ENCODE measurements at places on chromosomes 5 and 9.
A peak's percentile ranks its signal among the peaks of the same experiment; 100 is the strongest.

DNA sequence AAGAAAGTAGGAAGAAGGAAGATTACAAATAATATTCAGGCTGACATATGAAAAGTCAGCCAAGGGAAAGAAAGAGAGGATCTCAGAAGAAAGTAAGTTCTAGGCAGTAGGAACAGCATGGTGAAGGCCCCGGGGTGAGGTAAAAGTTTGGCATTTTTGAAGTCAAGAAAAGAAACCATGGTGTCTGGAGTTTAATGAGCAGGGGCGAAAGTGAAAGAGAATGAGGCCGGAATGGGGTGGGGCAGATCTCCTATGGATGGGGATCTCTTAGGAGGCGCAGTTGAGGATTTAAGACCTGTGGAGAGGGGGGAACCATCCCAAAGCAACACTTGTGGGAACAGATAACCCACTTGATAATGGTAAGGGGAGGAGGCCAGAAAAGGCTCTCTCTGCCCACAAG, 42.3 kb upstream of the SMAD5 start:
- no peak for DNase-seq

DNA sequence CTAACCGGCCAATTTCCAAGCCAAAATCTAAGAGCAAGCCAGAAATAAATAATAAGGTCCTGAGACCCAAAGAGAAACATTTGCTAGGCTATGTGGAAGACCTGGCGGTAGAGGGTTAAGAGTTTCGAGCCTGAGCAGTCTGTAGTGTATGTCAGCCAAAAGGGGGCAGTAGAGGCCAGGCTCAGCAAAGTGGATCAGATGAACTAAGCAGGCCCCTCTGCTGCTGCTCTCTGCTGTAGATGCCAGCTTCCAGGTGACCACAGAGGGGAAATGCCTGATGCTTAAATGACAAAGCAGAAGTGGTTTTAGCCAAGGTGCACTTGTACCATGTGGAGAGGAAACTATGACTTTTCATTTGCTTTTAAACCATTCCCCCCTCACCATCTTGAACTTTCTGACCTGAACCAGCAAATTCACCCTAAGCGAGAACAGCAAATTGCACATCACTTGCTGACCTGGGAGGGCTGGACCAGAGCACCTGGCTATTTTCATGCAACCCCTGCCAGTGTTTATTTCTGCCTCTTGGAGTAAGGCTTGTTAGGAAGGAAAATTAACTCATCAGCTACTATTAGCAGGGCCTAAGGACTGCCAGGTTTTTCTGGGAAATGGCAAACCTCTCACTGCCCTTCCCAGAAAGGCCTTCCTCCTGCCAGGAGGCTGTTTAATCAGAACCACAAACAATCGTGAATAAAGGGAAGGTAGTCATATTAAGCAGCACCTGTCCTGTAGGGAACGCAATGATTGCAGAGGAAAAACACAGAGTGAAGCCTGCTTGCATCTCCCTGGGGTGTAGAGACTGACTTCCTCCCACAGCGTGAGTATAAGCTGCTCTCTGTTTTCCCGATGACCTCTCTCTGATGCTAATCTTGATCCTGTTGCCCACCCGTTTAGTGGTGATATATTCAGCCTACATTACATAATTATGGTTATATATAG, 818.2 kb downstream of the TLR4 start:
- DNase-seq, result no peak

DNA sequence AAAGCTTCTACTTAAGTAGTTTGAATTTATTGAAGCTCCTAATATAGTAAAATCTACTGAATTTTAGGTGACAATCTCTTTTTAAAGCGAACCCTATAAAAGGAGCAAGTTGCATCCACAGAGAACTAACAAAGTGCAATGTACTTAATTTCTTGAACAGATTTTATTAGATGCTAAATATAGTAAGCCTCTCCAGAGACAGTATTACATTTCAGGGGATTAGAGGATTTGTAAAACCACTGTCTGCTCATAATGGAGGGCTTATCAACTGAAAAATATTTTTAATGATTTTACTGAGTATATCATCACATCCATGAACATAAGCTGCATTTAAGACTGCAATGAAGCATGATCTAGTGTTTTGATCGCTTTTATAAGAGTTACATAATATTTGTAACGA, 230.0 kb upstream of the EFNA5 start:
- DNase-seq, result no peak

GRCh38 chr9:14445946-14446345, 132.0 kb upstream of the NFIB start:
- DNase-seq, result no peak

GRCh38 chr9:121943463-121943862, 149.6 kb downstream of the TTLL11 start:
- no peak for DNase-seq

DNA sequence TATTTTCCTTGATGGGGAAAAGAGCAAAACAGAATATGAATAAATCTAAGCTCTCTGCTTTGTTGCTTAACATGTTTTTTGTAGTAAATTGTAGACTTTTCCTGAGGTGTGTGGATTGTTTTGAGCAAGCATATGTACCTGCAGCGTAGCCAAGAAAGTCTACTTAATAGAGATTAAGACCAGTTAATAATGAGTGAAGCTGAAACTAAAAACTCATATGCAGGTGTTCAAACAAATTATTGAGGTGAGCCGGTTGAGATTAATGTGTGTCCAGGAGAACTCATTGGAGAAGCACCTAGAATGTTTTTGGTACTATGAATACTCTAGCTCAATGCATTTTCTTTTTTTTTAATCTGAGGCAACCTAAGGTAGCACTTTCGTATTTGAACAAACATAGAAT, 49.2 kb downstream of the COX7C start:
- no peak for DNase-seq

GRCh38 chr5:33892620-33893137, 889 bp upstream of the ADAMTS12 start:
- DNase-seq, result no peak

GRCh38 chr5:168809218-168809617, 230.1 kb upstream of the PANK3 start:
- no peak for DNase-seq

GRCh38 chr9:129748249-129748648, 4.6 kb downstream of the PTGES start:
- DNase-seq, result no peak

DNA sequence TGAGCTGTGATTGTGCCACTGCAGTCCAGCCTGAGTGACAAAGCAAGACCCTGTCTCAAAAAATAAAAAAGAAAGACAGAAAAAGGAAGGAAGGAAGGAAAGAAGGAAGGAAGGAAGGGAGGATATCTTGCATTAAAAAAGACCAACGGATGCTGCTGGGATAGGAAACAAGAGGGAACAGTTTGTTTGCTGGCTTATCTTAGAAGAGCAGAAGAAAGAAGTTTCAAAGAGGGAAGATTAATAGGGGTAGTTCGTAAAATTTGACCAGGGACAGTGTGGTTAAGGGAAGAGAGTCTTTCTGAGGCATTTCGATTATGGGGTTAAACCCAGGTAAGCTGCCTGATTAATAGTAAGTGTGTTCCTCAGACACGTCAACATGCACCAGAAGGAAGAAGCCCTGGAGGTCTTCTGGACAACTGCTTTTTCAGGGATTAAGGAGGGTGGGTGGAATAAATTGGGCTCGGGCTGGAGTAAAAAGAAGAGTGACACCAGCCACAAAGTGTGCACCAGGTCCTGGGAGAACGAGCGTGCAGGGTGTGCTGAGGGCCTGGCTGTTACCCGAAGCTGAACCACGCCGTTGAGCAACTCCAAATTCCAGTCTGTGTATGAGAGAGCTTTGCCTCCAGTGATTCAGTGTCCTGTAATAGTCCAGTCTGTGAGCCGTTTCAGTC, 24.8 kb downstream of the FYB1 start:
- DNase-seq, result no peak

DNA sequence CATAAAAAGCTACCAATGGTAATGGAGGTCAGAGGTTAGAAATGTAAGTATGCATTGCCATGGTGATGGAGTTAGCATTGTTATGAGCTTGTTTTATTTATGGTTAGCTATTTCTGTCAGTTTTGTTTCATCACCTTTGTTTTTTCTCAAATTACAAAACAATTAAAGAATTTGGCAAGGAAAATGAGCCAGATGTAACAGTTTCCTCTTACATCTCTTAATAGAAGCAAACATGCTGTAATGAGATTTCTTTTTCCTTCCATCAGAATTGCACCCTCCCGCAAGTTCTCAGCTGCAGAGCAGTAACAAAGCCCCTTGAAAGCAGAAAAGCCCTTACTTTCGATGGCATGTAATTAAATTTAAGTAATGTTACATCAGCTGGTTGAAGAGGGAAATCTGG, 233.0 kb downstream of the SGCD start:
- no peak for DNase-seq

GRCh38 chr9:106868565-106868964, 5.6 kb downstream of the ZNF462 start:
- no peak for DNase-seq

DNA sequence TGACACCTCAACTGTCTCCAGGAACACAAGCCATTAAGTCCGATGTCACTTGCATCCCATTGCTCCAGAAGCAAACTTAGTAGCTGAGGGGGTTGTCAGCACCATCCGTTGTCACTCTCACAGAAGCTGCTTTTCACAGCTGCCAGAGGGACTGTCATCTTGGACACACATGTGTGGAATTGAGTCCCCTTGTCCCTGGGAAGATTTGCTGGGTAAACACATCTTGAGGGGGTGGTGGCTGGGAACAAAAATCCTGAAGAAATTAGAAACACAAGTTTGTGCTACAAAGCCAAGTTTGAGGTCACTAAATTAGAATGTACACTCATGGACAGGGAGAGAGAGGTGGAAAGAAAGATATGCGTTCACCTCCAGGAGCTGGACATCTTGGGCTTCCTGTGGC, 55.2 kb upstream of the ADRA1B start:
- DNase-seq, result no peak

- DNase-seq, result no peak
Observed at GRCh38 chr5:77936365-77936693, 160.2 kb upstream of the TBCA start.

- DNase-seq, result no peak
Observed at GRCh38 chr5:139368613-139369012, 14.5 kb downstream of the SLC23A1 start.

DNA sequence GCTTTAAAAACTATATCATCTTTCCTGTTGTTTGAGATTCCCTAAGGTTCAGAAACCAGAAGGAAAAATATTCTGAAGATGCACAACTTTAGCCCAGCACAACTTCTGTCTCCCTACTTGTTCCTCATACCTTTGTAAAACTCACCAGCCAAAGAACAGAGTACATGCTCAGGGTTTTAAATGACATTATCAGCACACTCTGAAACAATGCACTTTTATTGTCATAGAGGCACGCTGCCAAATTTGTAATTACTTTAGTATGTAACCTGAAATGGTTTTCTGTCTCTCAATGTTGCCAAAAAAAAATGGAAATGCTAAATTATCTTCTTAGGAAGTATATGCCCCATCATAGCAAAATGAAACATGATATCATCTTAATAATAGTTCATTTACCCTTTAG, 383.6 kb upstream of the CDH6 start:
- DNase-seq, result no peak

GRCh38 chr9:81234924-81235610, 454.3 kb downstream of the TLE1 start:
- DNase-seq, result no peak

GRCh38 chr5:136162008-136162407, 29.4 kb downstream of the SMAD5 start:
- DNase-seq, result no peak

GRCh38 chr5:151295791-151296477, 7.6 kb downstream of the SLC36A3 start:
- DNase-seq, result no peak

DNA sequence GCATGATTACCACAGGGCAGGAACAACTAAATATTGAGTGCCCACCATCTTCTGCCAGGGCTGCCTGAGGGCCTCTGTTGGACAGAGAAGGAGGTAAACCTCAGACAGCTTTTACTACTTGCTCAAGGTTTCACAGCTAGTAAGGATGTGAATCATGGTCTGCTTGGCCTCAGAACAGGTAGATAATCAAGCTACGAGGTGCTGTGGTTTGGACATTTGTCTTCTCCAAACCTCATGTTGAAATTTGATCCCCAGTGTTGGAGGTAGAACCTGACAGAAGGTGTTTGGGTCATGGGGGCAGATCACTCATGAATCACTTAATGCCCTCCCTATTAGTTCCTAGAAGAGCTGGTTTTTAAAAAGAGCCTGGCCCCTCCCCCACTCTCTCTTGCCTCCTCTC, 541.2 kb upstream of the TRPC7 start:
- DNase-seq, result no peak

DNA sequence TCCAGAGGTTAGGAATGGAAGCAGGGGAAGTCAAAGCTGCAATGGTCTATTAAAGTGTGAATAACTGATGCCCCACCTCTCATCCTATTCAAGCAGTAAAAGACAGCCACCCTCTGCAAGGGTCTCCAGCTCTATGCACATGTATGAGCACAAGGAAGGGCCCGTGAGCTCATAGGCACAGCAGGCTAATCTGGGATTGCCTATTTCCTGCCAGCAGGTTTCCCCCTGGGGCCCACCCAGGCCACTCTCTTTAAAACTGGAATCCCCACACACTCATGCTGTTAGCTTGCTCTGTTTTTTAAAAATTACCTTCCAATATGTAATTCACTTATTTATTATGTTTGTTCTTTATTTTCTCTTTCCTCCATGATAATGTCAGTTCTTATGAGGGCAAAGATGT, 48.7 kb upstream of the ZNF366 start:
- DNase-seq, result no peak

DNA sequence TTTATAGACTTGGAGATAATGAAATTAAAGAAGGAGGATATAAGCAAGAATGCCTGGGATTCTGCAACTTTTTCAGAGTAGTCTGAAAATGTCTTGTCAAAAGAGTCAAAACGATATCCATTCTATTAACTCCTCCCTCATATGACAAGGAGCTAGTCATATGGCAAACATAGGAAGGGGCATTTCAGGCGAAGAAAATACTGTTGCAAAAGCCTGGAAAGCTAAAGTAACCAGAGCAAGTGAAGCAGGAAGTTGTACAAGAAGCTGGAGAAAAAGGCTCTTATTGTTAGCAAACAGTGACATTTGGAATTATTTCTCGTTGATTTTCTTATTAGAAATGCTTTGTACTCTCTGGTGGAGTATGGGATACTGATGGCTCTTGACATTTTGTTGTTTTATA, 94.0 kb upstream of the PTPRD start:
- DNase-seq, result no peak

GRCh38 chr5:6729386-6730310, 16.4 kb downstream of the TENT4A start:
- peak; percentile 50 for DNase-seq

DNA sequence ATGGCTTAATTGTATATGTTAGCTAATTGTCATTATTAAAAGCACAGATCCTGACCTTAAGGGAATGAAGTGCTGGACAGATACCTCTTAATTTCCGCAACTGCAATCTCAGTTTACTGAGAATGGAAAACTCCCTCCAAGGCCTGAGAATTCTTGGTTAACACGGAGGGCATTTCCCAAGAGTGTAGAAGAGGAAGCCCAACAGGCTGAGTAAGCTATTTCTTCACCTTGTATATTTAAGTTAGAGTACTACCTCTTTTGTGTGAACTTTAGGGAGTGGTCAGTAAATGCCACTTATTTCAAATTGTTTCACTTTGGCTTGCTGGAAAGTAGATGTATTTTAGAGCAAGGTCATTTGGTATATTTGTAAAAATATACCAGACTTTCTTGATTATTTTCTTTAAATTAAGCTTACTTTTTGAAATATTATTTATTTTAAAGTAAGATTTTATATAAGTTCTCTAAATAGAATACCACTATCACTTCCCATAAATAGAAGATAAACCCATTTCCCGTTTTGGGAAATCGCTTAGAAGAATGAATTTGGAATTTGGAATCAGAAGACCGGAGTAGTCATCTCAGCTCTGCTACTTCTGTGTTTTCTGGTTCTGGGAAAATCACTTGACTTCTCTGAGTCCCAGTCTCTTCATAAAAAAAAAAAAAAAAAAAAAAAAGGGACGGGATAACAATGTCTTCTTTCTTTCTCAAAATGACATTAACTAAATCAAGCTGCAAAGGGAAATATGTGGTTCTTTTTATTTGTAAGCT, 26.0 kb upstream of the C9orf72 start:
- DNase-seq, result no peak

All from activated naive CD8-positive, alpha-beta T cell treated with anti-CD3 and anti-CD28 coated beads, Interleukin-2, amount 10 ng/mL, durations not matched to agents 7 days and 5 days (primary cell).